K562 (cell line): ENCODE measurements at places on chromosomes 5 and 9. TPM values are rescaled to one million over a fixed set of nuclear protein-coding genes. Genes with fewer than 3 reads are reported as not detected.

- H3K36me3 ChIP-seq = no peaks in the 10 kb centered on the region
- no peak overlapping the region for H3K27ac ChIP-seq
- no peaks in the 10 kb centered on the region for H3K27me3 ChIP-seq
- H3K4me3 ChIP-seq = no peak overlapping the region
These were observed 431.9 kb downstream of the ANXA1 start for GRCh38 chr9:73583576-73583975.

GRCh38 chr5:73743161-73743560 is 117.2 kb downstream of the ARHGEF28 start:
- peaks cover 6% of the 10 kb centered on the region; the same call in 1 of the 2 replicates for H3K27me3 ChIP-seq
- no peak overlapping the region for H3K4me3 ChIP-seq
- no peaks in the 10 kb centered on the region for H3K4me1 ChIP-seq

- H3K4me1 ChIP-seq = no peaks in the 10 kb centered on the region
- no peak overlapping the region for H3K4me3 ChIP-seq
- no peaks in the 10 kb centered on the region for H3K27me3 ChIP-seq
- no peak overlapping the region for H3K27ac ChIP-seq
- DNase-seq = no peak
These were observed 78.5 kb downstream of the PRRT1B start for GRCh38 chr9:131623655-131624330.

- H3K36me3 ChIP-seq = no peaks in the 10 kb centered on the region
- no peak overlapping the region for H3K27ac ChIP-seq
- no peaks in the 10 kb centered on the region for H3K27me3 ChIP-seq
- no peak overlapping the region for H3K4me3 ChIP-seq
- H3K4me1 ChIP-seq = no peaks in the 10 kb centered on the region
These were observed 109.9 kb downstream of the PHF2 start for GRCh38 chr9:93686127-93686879.

DNA sequence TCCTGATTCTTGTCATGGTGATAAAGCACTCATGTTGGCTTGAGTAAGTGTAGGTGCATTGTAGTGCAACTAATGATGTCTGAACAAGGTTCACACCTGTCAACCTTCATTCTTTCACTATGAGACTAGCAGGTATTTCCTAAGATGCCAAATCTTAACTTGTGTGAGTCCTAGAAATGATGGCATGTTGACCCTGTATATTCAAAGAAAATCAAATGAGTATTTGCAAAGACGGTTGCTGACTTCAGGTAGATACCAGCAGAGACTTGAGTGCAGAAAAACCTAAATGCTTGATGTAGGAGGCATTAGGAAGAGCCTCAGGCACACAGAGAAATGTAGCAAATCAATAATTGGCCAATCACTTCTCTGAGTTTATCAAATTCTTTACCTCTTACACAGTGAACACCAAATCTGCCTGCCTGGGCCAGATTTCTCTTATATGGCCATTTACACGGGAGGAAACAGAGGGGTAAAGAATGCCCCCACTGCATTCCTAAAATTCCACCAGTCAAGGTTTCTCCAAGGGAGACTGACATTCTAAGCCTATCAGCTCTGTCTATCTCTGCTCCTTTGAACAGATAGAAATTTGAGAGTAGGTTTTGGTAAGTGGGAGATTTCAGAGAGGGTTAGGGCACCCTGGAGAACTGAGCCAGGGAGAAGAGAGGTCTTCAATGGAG is 488.6 kb upstream of the WWC1 start:
- no peak overlapping the region for H3K27ac ChIP-seq
- H3K4me3 ChIP-seq = no peak overlapping the region
- H3K36me3 ChIP-seq = no peaks in the 10 kb centered on the region
- DNase-seq = no peak

DNA sequence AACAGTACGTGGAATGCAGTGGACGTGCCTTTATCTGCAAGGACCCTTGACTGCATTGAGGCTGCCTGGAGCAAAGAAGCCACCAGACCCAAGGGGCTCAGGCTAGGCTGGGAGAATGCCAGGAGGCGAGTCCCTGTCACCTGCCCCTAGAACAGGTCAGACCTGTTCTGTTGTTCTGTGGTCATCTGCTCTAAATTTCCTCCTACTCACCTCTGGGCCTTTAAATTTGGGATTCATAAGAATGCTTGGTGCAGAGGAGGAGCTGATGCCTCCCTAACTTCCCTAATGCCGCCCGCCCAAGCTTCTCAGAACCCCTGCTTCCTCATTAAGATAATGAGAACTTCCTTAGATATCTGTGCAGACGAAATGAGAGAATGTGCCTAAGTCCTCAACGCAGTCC is 32.0 kb downstream of the DAPK1 start:
- H3K27ac ChIP-seq = no peak overlapping the region
- H3K4me3 ChIP-seq = no peak overlapping the region
- peaks cover 2% of the 10 kb centered on the region; the same call in 1 of the 3 replicates for H3K36me3 ChIP-seq
- no peaks in the 10 kb centered on the region for H3K27me3 ChIP-seq
- no peak for DNase-seq
- peaks cover 8% of the 10 kb centered on the region; the same call in 1 of the 3 replicates for H3K4me1 ChIP-seq

DNA sequence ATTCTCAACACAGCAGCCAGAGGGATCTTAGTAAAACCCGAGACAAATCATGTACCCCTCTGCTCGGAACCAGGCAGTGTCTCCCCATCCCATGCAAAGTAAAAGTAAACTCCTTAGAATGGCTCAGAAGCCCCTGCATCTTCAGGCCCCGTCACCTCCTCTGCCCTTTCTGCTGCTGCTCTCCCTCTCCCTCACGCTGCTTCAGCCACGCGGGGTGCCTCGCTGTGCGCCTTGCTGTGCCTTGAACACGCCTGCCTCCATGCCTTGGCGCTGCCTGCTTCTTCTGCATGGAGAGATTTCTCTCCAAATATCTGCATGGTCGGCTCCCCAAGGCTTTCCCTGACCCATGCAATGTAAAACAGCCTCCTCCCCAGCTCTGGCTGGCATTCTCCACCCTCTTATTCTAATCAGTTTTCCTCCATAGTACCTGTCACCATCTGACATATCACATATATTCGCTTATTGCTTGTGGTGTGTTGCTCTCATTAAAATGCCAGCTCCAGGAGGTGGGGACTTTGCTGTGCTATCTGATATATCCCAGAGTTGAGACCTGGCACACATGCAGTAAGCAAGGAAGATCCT is 8.0 kb downstream of the GPRIN1 start:
- peaks cover 13% of the 10 kb centered on the region; the same call in 2 of the 3 replicates for H3K4me1 ChIP-seq
- no peak overlapping the region for H3K4me3 ChIP-seq
- peaks cover 10% of the 10 kb centered on the region; the same call in 1 of the 3 replicates for H3K36me3 ChIP-seq
- no peak for DNase-seq
- H3K27ac ChIP-seq = no peak overlapping the region

GRCh38 chr5:72752909-72753308 is 63.6 kb upstream of the TNPO1 start:
- H3K4me3 ChIP-seq = no peak overlapping the region
- H3K27ac ChIP-seq = no peak overlapping the region
- H3K4me1 ChIP-seq = no peaks in the 10 kb centered on the region
- no peak for DNase-seq
- H3K27me3 ChIP-seq = peaks cover 9% of the 10 kb centered on the region; the same call in 1 of the 2 replicates

GRCh38 chr9:117234103-117234502 is 180.8 kb downstream of the ASTN2 start:
- no peak overlapping the region for H3K27ac ChIP-seq
- H3K4me3 ChIP-seq = no peak overlapping the region
- DNase-seq = no peak
- H3K4me1 ChIP-seq = no peaks in the 10 kb centered on the region

DNA sequence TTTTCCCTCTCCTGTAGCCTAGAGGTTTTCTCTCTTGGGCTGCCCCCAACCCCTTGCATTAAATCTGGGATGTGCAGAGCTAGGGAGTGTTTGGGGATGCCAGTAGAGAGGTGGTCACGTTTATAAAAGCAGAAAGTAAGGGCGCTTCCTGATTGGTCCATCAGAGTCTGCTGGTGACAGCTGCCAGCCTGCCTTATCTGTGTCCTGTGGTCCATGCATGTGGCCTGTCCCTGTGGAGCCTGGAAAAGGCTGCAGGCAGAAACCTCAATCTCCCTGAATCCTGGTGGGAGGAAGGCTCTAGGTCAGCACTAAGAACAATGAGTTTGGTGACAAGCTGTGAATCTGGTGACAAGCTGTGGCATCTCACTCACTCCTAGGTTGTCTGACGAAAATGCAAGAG is 42.2 kb downstream of the ARHGEF37 start:
- no peaks in the 10 kb centered on the region for H3K36me3 ChIP-seq
- DNase-seq = no peak
- H3K27me3 ChIP-seq = no peaks in the 10 kb centered on the region
- H3K27ac ChIP-seq = no peak overlapping the region
- H3K4me3 ChIP-seq = no peak overlapping the region

GRCh38 chr5:80917631-80918030 is 42.5 kb upstream of the RASGRF2 start:
- H3K27me3 ChIP-seq = no peaks in the 10 kb centered on the region
- H3K36me3 ChIP-seq = no peaks in the 10 kb centered on the region
- DNase-seq = no peak
- H3K27ac ChIP-seq = no peak overlapping the region
- H3K4me1 ChIP-seq = no peaks in the 10 kb centered on the region
- H3K4me3 ChIP-seq = no peak overlapping the region

- no peak for DNase-seq
- H3K4me3 ChIP-seq = no peak overlapping the region
- H3K4me1 ChIP-seq = no peaks in the 10 kb centered on the region
- H3K27ac ChIP-seq = no peak overlapping the region
- H3K36me3 ChIP-seq = peaks cover 55% of the 10 kb centered on the region
- no peaks in the 10 kb centered on the region for H3K27me3 ChIP-seq
These were observed 63.1 kb downstream of the MTMR12 start for GRCh38 chr5:32249668-32250067.

DNA sequence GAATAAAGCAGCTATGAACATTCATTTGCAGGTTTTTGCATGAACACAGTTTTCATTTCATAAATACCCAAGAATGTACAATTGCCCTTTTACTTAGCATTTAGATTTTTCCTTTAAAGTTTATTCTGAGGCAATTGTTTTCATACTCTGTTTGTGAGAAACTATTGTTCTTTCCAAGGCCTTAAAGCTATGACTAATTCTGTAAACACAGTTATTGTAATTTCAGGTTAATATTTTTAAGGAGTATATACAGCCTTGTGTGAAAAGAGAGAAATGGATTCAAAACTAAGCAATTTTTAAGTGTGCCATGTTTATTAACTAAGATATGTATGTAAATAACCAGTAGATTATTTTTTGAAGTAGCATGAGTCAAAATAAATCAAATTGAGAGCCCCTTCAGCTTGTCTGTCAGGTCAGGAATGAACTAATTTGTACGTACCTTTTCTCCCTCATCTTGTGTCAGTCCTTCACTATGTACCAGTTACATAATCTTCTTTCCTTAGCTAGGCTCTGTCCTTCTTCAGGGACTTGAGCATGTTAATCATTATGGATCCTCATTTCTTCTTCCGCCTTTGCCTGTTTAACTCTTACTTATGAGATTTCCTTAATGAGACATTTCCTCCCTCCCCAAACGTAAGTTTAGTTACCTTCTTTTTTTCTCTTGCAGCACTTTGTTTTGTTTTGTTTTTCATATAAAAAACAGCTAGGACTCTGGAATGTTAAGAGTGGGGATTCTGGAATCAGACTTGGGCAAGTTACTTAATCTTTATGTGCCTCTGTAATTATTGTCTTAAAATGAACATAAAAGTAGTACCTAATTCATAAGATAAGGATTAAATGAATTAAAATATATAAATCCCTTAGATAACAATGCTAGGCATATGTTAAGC is 63.6 kb downstream of the NIPBL start:
- H3K27me3 ChIP-seq = no peaks in the 10 kb centered on the region
- no peaks in the 10 kb centered on the region for H3K36me3 ChIP-seq
- H3K4me1 ChIP-seq = no peaks in the 10 kb centered on the region

DNA sequence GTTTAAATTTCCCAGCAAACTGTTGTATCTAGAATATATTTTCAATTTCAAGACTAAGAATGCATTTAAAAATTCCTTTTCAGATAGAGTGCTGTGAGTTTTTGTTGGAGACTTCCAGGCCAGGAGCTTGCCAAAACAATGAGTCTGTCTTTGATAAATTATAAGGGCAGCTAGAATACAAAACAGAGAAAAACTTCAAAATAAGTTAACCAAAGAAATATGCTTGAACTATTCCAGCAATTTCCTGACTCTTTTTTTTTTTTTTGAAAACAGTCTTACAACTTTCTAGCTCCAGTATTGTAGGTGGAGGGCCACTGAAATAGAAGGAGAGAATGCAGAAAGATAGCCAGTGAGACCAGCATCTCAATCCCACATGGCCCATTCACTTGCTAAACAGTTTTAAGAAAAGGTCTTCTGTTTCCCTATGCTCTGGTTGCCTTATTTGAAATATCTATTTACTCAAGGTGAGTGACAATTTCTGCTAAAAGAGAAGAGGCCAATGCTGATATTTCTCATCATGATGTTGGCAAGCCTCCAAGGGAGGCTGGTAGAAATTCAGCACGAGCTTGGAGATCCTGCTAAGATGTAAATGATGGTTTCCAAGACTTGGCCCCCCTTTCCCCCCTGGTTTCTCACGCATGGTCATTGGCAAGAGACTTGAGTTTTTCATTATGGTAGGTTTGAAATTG is 103.2 kb downstream of the USP20 start:
- no peaks in the 10 kb centered on the region for H3K27me3 ChIP-seq
- no peaks in the 10 kb centered on the region for H3K36me3 ChIP-seq
- H3K27ac ChIP-seq = no peak overlapping the region
- DNase-seq = no peak
- H3K4me3 ChIP-seq = no peak overlapping the region
- H3K4me1 ChIP-seq = peaks cover 12% of the 10 kb centered on the region

DNA sequence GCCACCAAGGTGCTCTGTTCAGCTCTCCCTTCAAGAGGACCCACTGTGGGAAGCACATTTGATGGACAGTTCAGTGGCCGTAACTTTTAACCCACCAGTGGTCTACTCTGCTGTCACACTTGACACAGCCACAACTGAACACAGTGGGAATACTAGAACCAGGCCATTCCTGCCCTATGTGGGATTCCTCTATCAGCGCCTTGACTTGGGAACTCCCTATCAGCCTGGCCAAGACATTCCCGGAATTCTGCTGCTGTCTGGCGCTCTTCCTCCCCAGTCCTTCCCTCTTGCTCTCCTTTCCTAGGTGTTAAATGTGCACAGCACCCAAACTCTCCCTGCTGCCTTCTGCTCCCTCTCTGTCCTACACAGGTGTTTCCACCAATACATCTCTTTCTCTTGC is 23.1 kb upstream of the SH3PXD2B start:
- no peaks in the 10 kb centered on the region for H3K36me3 ChIP-seq
- H3K4me1 ChIP-seq = no peaks in the 10 kb centered on the region
- no peak overlapping the region for H3K4me3 ChIP-seq
- H3K27me3 ChIP-seq = peaks cover 5% of the 10 kb centered on the region; the same call in 2 of the 3 replicates

GRCh38 chr9:95116002-95116807 is 201.3 kb downstream of the FANCC start:
- H3K36me3 ChIP-seq = peaks cover 7% of the 10 kb centered on the region; the same call in 2 of the 3 replicates
- H3K27me3 ChIP-seq = no peaks in the 10 kb centered on the region
- no peak overlapping the region for H3K4me3 ChIP-seq
- H3K4me1 ChIP-seq = no peaks in the 10 kb centered on the region
- no peak for DNase-seq

The ACTBL2 gene
- not detected in 2 replicates for total RNA-seq

The NR5A1 gene
- 0.20 and 0.40 TPM in 2 replicates for total RNA-seq

The PCDHB10 gene
- not detected in 2 replicates for total RNA-seq

The SLC45A2 gene
- 0.13 and 0.16 TPM in 2 replicates for total RNA-seq

The AQP7 gene
- total RNA-seq = 0.04 and 0.13 TPM in 2 replicates
